Activated T-cell treated with anti-CD3 and anti-CD28 coated beads, Interleukin-2, amount 50 U/mL, for 4 hours (primary cell): ENCODE measurements at places on chromosomes 11 and 22.

- no peak for DNase-seq
Measured at GRCh38 chr11:61848631-61849030, 20.5 kb downstream of the FADS2 start.

GRCh38 chr11:283405-284104 lies 5.3 kb downstream of the NLRP6 start:
- no peak for DNase-seq

- no peak for DNase-seq
Measured at GRCh38 chr22:33467620-33468095, 409.5 kb upstream of the SYN3 start.

DNA sequence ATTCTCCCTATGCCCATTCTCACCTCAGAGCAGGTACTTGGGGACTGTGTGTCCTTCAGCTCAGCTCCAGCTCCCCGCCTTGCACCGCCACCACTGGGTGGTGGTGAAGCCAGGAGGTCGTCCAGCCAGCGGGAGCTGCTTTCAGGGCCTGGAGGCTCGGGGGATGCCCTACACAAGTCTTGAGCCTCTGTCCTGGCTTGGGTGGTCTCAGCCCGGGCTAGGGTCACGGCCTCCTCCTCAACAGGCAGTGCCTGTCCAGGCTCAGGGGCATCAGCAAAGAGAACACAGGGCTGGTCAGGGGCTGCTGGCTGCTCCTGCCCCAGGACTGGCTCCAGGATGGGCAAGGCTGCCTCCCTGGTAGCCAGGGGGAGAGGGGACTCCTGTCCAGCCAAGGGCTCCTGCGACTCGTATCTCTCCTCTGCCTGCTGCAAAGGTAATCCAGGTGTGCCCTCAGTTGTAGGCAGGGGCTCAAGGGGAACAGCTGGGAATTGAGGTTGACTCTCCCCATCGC lies 12.2 kb downstream of the TNKS1BP1 start:
- DNase-seq: no peak

GRCh38 chr11:106017093-106017492 lies 4.9 kb downstream of the MSANTD4 start:
- no peak for DNase-seq

GRCh38 chr11:57588046-57588710 lies 9.3 kb upstream of the SERPING1 start:
- DNase-seq: no peak

GRCh38 chr11:134478176-134478575 lies 66.1 kb upstream of the B3GAT1 start:
- DNase-seq: no peak

GRCh38 chr11:10797531-10797930 lies 11.2 kb downstream of the EIF4G2 start:
- no peak for DNase-seq

DNA sequence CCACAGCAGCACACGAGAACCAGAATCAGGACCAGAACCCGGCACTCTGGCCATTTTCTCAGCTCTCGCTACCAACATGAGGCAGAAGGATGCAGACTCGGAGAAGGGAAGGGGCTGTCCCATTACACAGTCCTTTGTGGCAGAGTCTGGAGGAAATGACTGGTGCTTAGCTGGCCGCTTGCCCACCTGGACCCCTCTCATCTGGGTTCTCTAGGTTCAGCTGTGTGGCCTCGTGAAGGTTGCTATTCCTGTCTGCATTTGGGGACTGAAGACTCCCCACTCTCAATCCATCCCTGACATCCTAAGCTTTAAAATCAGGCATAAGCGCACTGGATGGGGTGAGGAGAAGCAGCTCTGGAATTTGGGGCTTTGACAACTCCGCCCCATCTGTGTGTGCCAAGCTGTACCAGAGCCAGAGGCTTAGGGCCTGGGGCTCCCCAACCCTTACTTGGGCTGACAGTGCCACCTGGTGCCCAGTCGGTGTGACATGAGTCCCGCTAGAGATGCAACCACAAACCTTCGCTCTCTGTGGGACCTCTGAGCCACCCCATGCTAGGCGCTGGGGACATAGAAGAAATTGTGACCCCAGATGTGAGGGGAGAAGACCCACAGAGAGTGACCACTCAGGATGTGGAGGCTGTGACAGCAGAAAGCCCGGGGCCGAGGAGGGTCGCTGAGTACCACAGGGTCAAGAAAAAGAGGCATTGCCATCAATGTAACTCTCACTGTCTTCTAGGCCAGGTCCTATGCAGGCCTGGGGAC lies 35.8 kb upstream of the FCHSD2 start:
- DNase-seq: peak; percentile 75

GRCh38 chr11:94469416-94469815 lies 24.2 kb downstream of the MRE11 start:
- DNase-seq: no peak

- no peak for DNase-seq
Measured at GRCh38 chr22:31954535-31955523, 10.5 kb downstream of the YWHAH start.

DNA sequence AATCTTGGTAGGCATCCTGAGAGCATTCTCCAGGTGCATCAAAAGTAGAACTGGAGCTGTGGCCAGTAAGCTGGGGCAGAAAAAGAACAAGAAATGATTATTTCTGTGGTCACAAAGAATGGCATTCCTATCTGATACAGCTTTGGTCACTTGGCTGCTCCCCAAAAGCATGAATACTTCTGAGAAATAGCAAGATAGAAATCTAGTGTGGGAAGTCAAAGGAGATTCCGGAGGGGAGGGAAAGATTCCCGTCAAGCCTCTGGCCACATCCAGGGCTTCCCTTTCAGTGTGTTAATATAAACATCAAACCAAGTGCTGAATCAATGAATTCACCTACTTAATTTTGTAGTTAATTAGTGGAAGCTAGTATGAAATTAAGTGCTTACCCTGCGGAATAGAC lies 1185.4 kb downstream of the LRRC4C start:
- no peak for DNase-seq

DNA sequence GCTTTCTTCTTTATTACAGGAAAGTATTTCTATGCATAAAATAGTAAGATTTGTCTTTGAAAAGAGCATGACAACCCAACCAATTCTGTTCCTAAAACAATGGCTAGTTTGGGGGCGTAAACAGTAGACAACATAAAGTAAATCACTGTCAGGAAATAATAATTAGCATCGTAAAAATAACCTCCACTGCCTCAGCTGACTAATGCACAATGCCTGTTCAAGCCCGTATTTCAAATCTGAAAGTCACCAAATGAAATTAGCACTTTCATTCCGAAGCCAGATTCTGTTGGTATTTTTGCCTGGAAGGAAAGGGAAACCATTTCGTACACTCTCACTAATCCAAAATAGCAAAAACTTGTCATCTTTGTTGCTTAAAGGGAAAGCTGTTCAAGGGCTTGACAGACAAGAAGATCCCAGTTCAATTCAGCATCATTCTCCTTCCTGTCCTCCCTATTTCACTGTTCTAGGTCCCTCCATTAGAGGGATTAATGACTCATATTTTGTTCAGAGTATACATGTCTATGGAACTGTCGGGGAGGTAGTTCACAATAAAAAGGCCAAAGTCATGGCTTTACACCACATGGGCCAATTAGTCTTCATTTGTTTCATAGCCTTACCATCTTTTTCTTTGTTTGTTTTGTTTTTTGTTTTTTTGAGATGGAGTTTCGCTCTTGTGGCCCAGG lies 154.7 kb downstream of the CADM1 start:
- DNase-seq: no peak

DNA sequence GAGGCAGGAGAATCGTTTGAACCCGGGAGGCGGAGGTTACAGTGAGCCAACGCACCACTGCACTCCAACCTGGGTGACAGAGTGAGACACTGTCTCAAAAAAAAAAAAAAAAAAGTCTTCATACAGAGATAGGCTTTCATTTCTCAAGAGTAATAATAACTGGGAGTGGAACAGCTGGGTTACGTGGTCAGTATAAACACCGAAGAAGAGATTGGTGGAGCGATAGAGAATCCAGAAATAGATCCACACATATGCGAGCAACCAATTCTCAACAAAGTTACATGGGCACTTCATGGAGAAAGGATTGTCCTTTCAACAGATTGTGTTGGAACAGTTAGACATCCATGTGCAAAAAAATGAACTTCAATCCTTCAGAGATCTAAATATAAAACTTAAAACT lies 24.6 kb downstream of the ZBED4 start:
- DNase-seq: no peak

- no peak for DNase-seq
Measured at GRCh38 chr11:74327076-74327475, 15.6 kb upstream of the P4HA3 start.

- no peak for DNase-seq
Measured at GRCh38 chr11:952406-953385, 27.0 kb downstream of the AP2A2 start.

GRCh38 chr11:32529994-32530588 lies 53.5 kb upstream of the EIF3M start:
- DNase-seq: no peak

DNA sequence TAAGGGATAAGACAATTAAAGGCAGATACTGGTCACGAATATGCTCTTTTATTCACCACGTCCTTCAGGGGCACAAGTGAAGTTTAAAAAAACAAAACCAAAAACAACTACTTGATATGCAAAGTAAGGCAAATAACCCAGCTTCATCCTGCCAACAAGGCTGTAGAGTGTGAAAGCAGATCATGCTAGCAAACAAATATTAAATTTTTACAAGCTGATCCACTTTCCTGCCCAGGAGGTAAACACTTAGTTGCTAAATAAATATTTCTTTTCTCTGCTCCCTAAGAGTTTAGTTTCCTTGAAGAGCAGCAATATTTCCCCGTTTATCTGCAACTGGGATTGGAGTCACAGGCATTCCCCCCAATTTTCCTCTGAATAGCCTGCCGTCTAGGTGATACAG lies 300.2 kb downstream of the LARGE1 start:
- no peak for DNase-seq

GRCh38 chr11:134727204-134727603 lies 315.2 kb upstream of the B3GAT1 start:
- no peak for DNase-seq

GRCh38 chr22:38074181-38075104 lies 9.5 kb downstream of the SLC16A8 start:
- no peak for DNase-seq

DNA sequence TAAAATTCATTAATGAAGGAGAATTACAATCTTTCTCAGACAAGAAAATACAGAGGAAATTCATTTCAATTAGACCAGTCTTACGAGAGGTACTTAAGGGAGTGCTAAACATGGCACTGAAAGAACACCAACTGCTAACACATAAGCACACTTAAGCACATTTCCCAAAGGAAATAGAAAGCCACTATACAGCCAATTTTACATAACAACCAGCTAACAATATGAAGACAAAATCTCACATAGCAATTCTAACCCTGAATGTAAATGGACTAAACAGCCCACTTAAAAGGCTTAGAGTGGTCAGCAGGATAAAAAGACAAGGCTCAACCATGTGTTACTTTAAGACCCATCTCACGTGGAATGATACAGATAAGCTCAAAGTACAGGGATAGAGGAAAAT lies 339.5 kb upstream of the LUZP2 start:
- DNase-seq: no peak

DNA sequence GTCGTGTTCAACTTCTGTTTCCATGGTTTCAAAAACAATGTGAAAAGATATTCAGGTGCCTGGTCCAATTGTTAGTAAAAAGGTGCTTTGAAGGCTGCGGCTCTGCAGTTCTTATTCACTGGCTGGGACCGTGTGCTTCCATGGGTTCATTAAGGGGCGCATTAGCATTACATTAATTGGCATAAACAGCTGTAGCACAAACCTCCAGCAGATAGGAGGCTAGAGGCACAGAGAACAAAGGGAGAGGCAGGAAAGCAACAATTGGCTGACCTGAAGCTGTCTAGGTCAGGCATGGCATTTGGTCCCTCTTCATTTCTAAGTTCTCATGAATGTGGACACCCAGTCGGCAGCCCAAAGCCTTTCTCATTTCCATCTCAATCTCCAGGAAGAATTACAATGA lies 16.6 kb downstream of the PAK1 start:
- DNase-seq: no peak

DNA sequence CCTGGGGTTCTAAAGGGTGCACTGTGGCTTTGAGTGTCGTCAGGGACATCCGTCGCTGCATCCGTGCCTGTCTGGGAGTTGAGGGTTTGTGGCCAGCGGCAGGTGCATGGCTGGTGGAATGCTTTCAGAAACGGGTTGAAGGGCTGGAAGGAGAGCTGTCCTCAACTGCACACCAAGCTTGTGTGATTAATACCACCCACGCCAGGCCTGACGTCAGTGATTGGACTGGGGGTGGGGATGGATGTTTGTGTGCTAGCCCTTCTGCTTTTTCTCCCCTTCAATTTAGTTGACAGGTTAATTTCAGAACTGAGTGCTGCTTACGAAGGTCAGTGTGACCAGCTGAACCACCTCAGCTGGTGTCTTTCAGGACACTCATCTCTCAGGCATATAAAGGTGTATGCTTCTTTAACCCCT lies 3.2 kb upstream of the GAB2 start:
- DNase-seq: peak; percentile 27

DNA sequence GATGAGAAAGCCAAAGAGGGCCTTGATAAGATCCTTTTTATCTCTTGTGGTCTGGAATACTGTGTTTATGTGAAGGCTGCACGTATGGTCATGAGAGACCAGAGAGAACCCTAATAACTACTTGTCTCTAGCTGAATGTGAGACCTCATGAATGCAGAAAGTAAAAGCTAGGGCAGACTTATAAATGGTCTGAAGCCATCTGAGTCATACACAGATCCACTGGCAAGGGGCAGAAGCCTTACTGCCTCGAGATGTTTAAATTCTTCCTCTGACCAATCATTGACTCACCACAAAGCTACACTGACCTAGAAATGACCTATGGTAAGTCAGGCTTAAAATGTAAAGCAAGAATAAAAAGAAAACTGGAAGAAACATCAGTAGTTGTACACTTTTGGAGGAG lies 22.7 kb upstream of the OR4B1 start:
- DNase-seq: no peak
